Esophagus muscularis mucosa (tissue), 4 donors: ENCODE measurements at places on chromosomes 12 and 14. TPM values are rescaled to one million over a fixed set of nuclear protein-coding genes. Genes with fewer than 3 reads are reported as not detected.

GRCh38 chr12:6049992-6050391 lies 74.5 kb downstream of the VWF start:
- DNase-seq = no peak

DNA sequence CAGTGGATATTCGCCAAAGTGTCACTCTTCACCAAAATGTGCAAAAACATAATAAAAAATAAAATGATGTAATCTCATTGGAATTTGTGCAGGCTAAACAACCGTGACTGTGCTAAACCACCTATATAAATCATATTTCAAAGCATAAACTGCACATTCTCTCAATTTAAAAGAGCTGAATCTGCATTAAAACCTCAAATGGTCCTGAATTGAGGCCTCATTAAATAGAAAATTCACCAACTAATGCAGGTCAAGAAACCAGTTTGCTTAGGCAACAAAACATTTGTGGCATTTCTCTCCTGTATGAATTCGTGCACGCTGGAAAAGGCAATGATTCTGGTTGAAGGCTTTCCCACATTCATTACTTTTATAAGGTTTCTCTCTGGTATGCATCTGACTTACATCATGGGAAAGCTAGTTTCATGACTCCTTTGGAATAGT lies 80.1 kb upstream of the IFNG-AS1 start:
- no peak for DNase-seq

DNA sequence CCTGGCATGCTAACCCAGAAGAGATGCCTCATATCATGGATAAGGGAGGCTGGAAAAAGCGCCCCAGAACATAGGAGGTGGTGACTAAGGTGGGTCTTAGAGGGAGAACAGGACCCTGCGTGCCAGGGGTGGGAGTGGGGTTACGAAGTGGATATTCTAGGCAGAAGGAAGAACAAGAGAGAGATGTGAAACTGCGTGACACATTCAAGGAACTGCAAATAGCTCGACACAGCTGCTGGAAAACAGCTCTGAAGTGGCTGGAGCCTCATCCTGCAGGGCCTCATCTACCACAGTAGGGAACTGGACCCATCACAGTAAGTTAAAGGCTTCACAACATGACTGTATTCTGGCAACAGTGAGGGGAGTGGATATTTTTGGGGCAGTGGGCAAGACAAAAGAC lies 61.1 kb downstream of the RNF34 start:
- DNase-seq = no peak

Gene RAB35
- 45.9 TPM for total RNA-seq

Gene ATL1
- 15.8 TPM for total RNA-seq

Gene HCAR3
- total RNA-seq = 0.50 TPM

- DNase-seq = no peak
These were observed 34.4 kb upstream of the CIPC start for GRCh38 chr14:77063571-77064171.

DNA sequence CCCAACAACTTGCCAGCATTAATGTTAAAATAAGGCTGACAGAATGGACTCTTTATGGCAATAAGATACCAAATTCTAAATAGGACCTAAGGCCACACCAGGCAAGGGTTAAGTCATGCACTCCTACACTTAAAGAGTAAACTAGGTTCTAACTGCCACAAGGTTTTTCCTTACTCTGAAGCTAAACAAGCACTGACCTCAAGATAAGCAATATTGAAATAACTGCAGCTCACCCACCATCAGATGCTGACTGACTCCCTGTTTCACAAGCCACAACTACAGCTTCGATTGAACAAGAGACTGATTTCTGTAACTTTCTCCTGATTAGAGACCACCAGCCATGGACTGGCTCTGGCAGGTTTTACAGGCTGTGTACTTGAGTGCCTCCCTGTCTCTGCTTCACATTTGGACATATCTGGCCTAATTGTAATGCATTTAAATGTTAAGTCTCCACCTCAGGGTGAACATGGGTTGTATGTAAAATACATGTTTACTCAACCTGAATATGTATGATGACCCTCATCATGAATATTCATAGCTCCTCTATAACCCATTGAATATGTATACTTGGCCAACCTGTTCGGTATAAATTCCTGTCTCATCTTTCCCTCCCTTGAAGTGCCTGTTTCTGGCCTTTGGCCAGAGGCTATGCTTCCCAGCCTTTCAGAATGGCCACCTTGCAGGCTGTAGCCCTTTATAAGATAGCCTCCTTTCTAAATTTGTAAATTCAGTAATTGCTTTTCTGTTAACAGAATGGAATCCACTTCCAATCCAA lies 70.5 kb upstream of the DAAM1 start:
- DNase-seq = no peak

DNA sequence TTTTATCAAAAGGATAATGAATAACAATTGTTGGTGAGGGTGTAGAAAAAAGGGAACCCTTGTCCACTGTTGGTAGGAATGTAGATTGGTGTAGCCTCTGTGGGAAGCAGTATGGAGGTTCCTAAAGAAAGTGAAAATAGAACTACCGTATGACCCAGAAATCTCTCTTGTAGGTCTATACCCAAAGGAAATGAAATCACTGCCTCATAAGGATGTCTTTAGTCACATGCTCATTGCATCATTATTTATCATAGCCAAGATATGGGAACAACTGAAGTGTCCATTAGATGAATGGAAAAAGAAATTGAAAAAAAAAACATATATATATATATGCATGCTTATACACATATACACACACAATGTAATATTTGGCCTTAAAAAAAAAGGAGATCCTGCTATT lies 158.8 kb upstream of the NPAS3 start:
- DNase-seq = no peak

- no peak for DNase-seq
These were observed 7.9 kb upstream of the PUS1 start for GRCh38 chr12:131920902-131921840.

DNA sequence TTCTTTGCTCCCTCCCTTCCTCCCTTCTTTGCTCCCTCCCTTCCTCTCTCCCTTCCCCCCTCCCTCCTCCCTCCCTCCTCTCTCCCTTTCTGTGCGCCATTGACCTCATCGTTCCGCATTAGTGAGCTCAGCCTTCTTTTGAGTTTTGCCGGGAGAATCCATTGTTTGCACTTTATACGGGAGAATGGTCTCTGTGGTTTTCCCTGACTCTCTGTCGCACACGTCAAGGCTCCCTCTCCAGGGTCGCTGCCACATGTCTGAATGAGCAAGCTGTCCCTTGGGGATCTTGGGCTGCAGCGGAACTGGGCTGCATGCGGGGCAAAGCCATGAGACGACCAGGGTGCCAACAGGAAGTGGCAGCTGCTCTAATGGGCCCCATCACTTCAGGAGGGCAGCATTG lies 118.5 kb downstream of the GLT1D1 start:
- DNase-seq = no peak

GRCh38 chr12:22453511-22453910 lies 90.8 kb downstream of the C2CD5 start:
- DNase-seq = no peak

- DNase-seq = no peak
These were observed 43.3 kb downstream of the ACTN1 start for GRCh38 chr14:68935761-68936214.

Gene TROAP
- total RNA-seq = 0.26 TPM

Gene METTL1
- 6.3 TPM for total RNA-seq
